ENCODE measurements at places on chromosomes 4 and X. TPM values are rescaled to one million over a fixed set of nuclear protein-coding genes. Genes with fewer than 3 reads are reported as not detected.

Gene MMGT1
- total RNA-seq, result 19.6 TPM

Gene ASB9
- 0.77 TPM for total RNA-seq

Gene YIPF7
- total RNA-seq, result not detected

Gene AR
- total RNA-seq, result 0.48 TPM

Gene CLCN5
- total RNA-seq, result 5.6 TPM

Gene MSX1
- total RNA-seq, result not detected

Gene TCEAL2
- total RNA-seq, result not detected

Gene SEPSECS
- total RNA-seq, result 10.1 TPM

Gene SLC26A1
- 0.43 TPM for total RNA-seq

Gene REELD1
- 0.09 TPM for total RNA-seq

Gene TEX13B
- not detected for total RNA-seq

Gene FABP2
- total RNA-seq, result not detected

Gene DCAF8L2
- total RNA-seq, result not detected

Gene SMIM43
- not detected for total RNA-seq

Gene MAGEA3
- total RNA-seq, result not detected

Gene IL9R
- total RNA-seq, result 225 TPM

Gene TFDP3
- not detected for total RNA-seq
